ENCODE measurements at places on chromosomes 2 and 18. TPM values are rescaled to one million over a fixed set of nuclear protein-coding genes. Genes with fewer than 3 reads are reported as not detected.

- no peak for DNase-seq
These were observed 163.1 kb upstream of the PID1 start for GRCh38 chr2:229434187-229434586.

GRCh38 chr2:41966431-41966893 lies 81.4 kb upstream of the PKDCC start:
- no peak for DNase-seq

DNA sequence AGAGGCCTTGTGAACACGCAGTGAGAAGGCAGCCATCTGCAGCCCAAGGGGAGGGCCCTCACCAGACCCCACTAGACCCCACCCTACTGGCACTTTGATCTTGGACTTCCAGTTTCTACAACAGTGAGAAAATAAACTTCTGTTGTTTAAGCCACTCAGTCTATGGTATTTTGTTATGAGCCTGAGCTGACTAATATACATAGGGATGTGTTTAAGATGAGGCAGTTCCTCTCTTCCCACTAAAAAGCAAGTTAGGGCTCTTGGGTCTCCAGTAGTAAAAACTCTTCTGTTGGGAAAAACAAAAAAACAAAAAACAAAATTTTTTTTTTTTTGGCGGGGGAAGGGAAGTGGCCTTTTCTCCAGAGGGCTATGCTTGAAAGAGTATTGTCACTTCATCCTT lies 233.2 kb upstream of the SMAD7 start:
- DNase-seq: no peak

DNA sequence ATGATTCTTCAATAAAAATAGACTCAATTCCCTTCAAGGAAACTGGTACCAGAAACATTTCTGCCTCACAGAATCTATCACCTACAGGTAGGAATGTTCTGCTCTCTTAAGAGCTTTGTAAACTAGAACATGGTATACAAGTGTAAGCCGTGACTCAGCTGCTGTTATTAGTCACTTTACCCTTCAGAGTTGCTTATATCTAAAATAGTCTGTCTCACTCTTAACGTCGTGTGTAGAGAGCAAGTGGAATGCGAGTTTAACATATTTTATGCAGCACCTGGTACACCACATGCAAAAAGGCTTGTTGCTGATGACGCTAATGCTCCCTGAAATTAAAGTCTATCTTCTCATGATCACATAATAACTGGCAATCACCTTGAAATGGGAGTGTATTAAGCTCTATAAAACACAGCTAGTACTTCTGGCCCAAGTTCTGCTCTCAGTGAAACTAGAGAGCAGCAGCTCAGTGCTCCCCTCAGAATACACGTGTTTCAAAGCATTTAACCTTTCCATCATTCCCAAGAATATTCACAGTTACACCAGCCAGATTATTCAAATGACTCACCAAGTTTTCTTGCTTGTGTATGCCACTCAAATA lies 420.0 kb downstream of the ZEB2 start:
- no peak for DNase-seq

DNA sequence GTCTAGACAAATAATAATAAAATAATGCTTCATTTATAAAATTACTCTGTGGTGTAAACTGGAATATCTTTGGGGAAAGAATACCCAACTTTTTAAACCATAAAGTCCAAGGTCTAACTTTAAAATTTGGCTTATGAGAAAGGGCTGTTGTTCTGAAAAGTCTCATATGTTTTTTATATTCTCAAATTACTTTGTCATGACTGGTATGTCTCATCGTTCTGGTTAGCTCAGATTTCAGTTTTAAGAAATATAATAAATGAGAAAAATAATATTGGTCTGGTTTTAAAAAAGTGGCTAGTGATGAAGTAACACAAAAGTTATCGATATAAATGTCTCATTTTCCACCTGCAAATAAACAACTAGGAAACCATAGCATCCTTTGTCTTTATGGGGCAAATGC lies 1658.1 kb downstream of the LRP1B start:
- no peak for DNase-seq

- no peak for DNase-seq
These were observed 36.4 kb downstream of the TSHZ1 start for GRCh38 chr18:75246721-75247610.

DNA sequence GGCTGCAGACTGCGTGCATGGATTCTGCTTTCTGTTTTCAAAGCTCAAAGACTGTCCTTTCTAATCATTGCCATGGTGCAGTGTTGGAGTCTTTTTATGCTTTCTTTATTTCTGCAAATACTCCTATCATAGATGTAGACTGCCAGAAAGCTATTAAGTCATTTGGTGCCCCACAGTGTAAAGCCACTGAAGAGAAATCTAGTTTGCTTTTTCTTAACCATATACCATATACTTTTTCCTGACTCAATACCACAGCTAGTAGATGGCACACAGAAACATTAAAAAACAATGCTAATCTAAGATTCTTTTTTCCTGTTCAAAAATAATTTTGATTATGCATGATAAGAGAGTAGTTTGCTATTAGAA lies 109.9 kb upstream of the RAB27B start:
- no peak for DNase-seq

GRCh38 chr2:109046925-109047508 lies 58.0 kb upstream of the EDAR start:
- DNase-seq: peak; percentile 48

DNA sequence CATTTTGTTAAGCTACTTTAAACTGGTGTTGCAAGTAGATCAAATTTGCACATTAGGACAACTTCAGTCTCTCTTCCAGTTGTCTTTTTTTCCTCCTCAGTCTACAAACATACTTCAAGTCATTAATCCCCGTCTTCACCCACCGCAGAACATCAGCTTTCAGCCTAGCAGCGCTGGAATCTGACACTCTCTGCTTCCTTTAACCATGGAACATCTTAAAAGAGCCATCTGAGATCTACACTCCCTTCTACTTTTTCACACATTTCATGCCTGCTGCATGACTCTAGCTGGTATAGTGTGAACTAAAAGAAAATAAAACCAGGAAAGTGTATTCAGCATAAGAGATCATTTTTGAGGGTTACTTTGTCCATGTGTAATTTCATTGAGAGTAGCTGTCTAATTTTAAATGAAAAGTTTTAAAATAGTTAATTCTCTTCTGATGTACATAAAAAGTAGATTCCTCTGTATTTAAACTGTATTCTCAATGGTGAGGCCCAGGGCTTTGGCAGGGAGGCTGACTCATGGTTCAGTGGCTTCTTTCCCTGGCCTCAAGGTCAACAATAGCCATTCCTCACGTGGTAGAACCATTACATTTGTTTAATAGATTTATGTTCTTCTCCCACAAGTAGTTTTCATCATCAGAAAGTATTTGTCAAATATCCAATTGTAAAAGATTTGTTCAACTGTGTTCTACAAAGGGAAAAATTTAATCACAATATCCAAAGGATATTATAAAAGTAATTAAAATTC lies 16.5 kb downstream of the SGPP2 start:
- DNase-seq: no peak

DNA sequence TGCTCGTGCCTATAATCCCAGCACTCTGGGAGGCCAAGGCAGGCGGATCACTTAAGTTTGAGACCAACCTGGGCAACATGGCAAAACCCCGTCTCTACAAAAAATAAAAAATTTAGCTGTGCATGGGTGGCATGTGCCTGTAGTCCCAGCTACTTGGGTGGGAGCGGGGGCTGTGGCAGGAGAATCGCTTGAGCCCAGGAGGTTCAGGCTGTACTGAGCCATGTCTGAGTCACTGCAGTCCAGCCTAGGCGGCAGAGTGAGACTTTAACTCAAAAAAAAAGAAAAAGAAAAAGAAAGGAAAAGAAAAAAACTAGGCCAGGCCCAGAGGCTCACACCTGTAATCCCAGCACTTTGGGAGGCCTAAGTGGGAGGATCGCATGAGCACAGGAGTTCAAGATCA lies 30.8 kb downstream of the TWSG1 start:
- DNase-seq: no peak

DNA sequence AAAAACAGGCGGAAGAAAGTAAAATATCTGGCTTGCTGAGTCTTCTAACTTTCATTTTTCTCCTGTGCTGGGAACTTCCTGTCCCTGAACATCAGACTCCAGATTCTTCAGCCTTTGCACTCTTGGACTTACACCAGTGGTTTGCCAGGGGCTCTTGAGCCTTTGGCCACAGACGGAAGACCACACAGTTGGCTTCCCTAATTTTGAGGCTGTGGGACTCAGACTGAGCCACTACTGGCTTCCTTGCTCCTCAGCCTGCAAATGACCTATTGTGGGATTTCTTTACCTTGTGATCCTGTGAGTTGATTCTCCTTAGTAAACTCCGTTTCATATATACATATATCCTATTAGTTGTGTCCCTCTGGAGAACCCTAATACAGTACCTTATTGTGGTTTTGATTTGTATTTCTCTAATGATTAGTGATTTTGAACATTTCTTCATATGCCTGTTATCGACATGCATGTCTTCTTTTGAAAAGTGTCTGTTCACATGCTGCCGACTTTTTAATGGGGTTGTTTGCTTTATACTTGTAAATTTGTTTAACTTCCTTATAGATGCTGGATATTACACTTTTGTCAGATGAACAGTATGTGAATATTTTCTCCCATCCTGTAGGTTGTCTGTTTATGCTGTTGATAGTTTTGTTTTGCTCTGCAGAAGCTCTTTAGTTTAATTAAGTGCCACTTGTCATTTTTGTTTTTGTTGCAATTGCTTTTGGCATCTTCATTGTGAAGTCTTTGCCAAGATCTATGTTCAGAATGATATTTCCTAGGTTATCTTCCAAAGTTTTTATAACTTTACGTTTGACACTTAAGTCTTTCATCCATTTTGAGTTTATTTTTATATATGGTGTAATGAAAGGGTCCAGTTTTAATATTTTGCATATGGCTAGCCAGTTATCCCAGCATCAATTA lies 348.8 kb upstream of the SETBP1 start:
- DNase-seq: no peak

- DNase-seq: no peak
These were observed 242.8 kb downstream of the GBX2 start for GRCh38 chr2:235925250-235925919.

DNA sequence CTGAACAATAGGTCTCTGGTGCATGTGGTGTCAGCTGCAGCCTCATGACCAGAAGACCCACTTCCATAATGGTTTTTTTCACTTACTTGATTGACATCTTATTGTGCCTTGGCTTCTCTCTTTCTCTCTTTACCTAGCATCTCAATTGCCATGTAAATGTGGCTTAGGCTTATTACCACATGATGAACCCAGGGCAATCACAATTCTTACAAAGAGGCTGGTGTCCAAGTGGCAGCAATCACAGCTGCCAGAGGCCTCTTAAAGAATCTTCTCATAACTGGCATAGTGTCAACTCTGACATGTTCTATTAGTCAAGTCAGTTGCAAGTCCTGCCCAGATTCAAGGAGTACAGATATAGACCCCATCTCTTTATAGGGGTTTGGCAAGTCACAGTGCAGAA lies 1224.8 kb downstream of the SUCLG1 start:
- DNase-seq: no peak

- DNase-seq: no peak
These were observed 741.1 kb upstream of the SALL3 start for GRCh38 chr18:78238404-78239089.

- DNase-seq: no peak
These were observed 64.7 kb downstream of the TEX51 start for GRCh38 chr2:126963390-126963789.

DNA sequence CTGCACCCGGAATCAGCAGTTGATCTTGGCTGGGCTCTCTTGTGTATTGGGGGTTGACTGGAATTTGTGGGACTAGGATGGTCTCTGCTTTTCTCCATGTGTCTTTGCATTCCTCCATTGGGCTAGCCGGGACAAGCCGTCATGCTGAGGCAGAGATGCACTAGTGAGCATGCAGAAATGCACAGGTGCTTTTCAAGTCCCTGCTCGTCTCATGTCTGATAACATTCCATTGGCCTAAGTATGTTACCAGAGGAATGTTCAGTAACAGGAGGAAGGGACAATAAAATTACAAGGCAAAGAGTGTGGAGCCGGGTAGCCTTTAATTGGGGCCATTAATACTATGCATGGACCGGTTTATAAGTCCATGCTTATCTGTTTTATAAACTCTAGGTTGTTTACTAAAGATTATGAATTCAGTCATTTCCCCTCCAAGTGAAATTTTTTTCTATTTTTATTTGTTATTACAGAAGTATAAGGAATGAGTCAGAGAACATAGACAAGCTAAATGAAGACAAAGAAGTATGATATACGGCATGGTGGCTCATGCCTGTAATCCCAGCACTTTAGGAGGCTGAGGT lies 24.4 kb upstream of the AAK1 start:
- no peak for DNase-seq

GRCh38 chr2:60364491-60364890 lies 189.0 kb downstream of the BCL11A start:
- no peak for DNase-seq

The RAPGEF4 gene
- 0.24 TPM for total RNA-seq

The RNF149 gene
- total RNA-seq: 27.1 TPM

The RGPD3 gene
- total RNA-seq: not detected

The GNLY gene
- total RNA-seq: 3.2 TPM

The NOSTRIN gene
- total RNA-seq: not detected

The C2orf72 gene
- total RNA-seq: not detected

The MTHFD2 gene
- 683 TPM for total RNA-seq

The CNDP1 gene
- total RNA-seq: not detected

The VPS4B gene
- 28.7 TPM for total RNA-seq

The AMER3 gene
- not detected for total RNA-seq

The LRATD1 gene
- not detected for total RNA-seq
